ENCODE measurements at places on chromosomes 12 and 14. TPM values are rescaled to one million over a fixed set of nuclear protein-coding genes. Genes with fewer than 3 reads are reported as not detected.

GRCh38 chr14:27040552-27040951, 442.7 kb upstream of the NOVA1 start:
- DNase-seq, result no peak

- DNase-seq, result peak; percentile 52
Measured at GRCh38 chr12:6363330-6364043, 11.9 kb downstream of the SCNN1A start.

GRCh38 chr12:64911912-64912311, 87.5 kb downstream of the TBC1D30 start:
- DNase-seq, result no peak

DNA sequence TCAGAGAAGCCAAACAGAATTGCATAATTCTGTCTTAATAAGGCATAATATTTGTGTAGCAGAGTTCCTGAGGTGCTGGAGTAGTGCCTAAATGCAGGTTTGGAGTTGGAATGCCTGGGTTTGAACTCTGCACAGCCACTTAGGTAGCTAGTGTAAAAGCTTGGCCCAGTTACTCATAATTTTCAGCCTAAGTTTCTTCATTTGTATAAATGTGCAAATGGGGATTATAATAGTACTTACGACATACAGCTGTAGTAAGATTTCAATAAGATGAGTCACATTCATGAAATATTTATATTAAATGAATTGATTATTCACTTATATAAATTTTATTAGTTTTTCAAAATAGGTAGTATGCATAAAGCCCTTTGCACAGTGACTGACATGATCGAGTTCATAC, 175.8 kb downstream of the DERA start:
- no peak for DNase-seq

- DNase-seq, result no peak
Measured at GRCh38 chr12:54460317-54460923, 13.0 kb downstream of the GTSF1 start.

- DNase-seq, result peak; percentile 5
Measured at GRCh38 chr12:77841521-77841920, 10.8 kb downstream of the NAV3 start.

- DNase-seq, result no peak
Measured at GRCh38 chr12:119201789-119202543, 23.2 kb downstream of the HSPB8 start.

DNA sequence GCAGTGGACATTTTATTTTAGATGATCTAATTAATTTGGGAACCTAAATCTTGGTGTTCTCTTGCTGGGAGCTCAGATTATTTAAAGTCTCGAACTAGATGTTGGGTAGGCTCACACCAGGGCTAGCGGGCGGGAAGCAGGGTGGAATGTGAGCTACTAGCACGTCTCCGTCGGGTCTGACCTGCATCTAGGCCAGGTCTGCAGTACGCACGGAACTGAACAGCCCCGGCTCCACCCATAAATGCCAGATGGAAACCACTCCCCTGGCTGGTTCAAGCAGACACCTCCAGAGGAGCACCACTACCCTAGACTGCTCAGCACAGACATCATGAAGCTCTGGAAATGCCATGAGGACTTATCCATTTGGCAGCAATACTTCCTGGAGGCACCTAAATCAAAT, 10.3 kb downstream of the ZNF605 start:
- no peak for DNase-seq

STK38L gene
- 22.4 TPM for total RNA-seq

IL31 gene
- not detected for total RNA-seq

WDHD1 gene
- 5.2 TPM for total RNA-seq

TRIP11 gene
- total RNA-seq, result 7.9 TPM

OVCH1 gene
- total RNA-seq, result not detected

All from MG63 (cell line).